ENCODE measurements at places on chromosomes 12 and 14. TPM values are rescaled to one million over a fixed set of nuclear protein-coding genes. Genes with fewer than 3 reads are reported as not detected.

The VEZT gene
- 60.0 TPM for total RNA-seq

The IL22 gene
- not detected for total RNA-seq

The NTF3 gene
- total RNA-seq: 1.2 TPM

The MIP gene
- 0.50 TPM for total RNA-seq

Measured in left cardiac atrium (tissue), 4 donors.